ENCODE measurements at places on chromosomes 6 and 20.

GRCh38 chr6:35903679-35904078 lies 17.2 kb downstream of the SRPK1 start:
- no peak for DNase-seq

DNA sequence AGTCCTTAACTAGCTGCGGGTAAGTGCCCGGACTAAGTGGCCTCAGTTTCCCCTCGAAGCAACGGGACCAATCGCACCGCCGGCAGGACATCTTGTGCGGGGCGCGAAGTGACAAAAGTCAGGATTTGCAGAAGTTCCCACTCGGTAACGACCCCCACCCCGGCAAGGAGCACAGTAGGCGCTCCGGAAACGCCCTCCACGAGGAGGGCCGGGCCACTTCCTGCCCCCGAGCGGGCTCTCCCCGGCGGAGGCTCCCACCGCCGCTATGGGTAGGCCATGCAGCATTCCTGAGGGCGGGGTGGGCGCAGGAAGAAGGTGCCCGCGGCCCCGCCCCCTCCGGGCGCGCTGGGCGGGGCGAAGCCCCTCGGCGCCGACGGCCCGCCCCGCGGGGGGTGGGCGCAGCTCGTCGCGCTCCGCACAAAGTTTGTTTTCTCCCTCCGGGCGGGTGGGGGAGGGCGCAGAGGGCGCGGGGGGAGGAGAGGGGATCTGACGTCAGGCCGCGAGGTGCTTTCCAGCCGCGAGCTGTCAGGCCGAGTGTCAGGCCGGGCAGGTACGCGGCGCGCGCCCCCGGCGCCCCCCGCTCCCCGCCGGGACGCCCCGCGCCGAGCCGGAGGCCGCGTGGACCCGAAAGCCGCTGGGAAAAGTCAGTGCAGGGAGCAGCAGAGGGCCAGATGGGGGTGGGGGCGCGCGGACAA lies at the start of gene TGIF2:
Gene TGIF2 (plus strand): TSS at position 495 of the 695 bp plus-strand sequence. CDS start 5,178 bp downstream, outside the sequence.
- peak; percentile 89 for DNase-seq

GRCh38 chr6:106134087-106134770 lies 48.1 kb downstream of the PRDM1 start:
- DNase-seq: no peak

GRCh38 chr6:144006736-144007477 lies 1.2 kb downstream of the PLAGL1 start:
- DNase-seq: no peak

- DNase-seq: no peak
These were observed 410.5 kb downstream of the QKI start for GRCh38 chr6:163825033-163825432.

DNA sequence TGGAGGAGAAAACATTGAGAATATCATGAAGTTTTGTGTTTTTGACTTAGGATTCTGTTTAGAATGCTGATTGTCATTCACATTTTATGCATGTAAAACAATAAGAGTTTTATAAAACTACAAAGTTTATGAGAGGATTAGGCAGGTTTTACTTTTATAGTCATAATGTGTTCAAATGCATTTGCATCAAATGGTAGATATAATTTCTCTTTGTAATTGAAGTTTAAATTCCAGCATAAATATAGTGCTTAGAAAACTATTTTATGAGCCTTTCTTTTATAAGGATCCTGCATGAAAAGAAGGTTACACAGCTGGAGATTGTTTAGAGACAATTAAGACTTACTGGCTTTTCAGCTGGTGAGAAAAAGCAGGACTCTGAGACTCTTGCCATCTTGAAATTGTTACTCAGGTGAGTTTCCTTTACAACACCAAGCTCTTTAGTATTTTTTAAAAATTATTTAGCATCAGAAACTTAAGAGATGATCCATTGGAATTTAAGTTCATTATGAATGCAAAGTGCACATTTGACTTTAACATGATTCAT lies 157.1 kb upstream of the MAN1A1 start:
- no peak for DNase-seq

GRCh38 chr6:157454762-157455714 lies 74.0 kb downstream of the ZDHHC14 start:
- no peak for DNase-seq

DNA sequence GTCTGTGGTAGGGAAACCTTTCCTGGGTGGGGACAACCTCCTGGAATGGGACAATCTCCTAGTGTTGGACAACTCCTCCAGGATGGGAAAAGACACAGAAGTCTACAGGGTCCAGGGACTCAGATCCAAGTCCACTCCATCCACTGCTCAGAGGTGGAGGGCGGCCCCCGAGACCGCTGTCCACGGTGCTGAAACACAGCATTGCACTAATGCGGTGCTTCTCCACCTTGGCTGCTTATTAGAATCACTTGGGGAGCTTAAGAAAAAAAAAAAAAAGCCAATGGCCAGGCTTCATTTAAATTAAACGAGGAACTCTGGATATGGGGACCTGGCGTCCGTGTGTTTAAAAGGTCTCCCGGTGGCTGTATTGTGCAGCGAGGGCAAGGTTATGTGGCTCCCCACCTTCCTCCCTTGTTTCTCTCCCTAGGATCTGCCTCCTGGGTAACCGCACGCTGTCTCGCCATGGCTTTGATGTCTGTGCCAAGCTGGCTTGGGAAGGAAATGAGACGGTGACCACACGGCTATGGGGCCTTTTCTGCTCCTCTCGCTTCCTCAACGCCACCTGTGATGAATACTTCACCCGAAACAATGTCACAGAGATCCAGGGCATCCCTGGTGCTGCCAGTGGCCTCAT lies 12.0 kb downstream of the SLC12A5 start:
- DNase-seq: no peak

- no peak for DNase-seq
These were observed 236.4 kb downstream of the NFATC2 start for GRCh38 chr20:51306081-51306480.

DNA sequence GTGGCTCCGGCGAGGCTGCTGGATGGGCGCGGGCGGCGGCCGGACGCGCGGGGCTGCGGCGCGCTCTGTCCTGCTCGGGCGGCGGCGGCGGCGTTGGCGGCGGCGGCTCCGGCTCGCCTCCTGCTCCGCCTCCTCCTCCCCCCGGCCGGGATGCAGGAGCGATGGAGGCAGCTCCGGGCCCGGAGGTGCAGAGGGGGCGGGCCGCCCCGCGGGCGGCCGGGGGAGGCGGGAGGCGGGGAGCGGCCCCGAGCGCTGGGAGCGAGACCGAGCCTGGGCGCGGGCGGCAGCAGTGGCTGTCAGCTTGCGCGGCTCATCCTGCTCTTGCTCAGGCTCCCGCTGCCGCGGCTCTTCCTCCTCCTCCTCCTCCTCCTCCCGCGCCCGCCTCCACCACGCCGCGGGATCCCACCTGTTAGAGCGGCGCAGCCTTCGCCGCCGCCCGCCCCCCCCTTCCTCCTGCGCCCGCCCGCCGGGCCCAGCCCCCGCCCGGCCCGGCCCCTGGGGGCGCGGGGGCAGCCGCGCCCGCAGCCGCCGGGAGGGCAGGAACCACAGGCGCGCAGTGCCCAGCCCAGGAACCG lies at the start of gene NOL4L:
Gene NOL4L (minus strand): TSS at position 323 of the 575 bp plus-strand sequence. CDS start 443 bp downstream, outside the sequence.
- peak; percentile 42 for DNase-seq

DNA sequence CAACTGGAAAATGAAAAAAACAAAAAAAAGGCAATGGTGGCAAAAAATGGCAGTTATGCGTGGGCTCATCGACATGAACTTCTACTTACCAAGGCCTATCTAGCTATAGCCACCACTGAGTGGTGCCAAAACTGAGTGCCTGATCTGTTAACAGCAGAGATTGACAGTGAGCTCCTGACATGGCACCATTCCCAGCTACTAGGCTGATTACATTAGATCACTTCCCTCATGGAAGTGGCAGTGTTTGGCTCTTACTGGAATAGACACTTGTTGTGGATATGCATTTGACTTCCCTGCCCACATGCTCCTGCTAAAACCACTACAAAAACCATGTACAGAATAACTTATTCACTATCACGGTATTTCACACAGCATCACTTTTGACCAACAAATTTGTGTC lies 216.1 kb upstream of the SGK1 start:
- no peak for DNase-seq

- DNase-seq: no peak
These were observed 125.0 kb downstream of the ZMYND8 start for GRCh38 chr20:47231382-47232039.

DNA sequence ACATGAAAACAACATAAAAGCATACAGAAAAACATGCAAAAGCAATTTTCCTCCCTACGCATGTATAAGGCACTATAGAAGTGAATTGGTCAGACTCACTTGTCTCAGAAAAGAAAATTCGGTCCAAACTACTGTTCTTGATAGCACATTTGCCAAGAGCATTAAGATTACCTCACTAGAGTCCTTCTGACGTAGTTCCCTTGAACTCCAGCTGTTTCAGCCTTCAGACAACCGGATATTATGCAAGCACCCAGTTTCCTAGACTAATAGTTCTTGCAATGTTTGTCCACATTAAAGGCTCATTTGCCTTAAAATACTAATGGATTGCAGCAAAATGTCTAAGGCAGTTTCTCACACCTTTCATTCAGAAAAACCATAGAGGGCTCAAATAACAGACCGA lies 2.5 kb upstream of the CASS4 start:
- no peak for DNase-seq

DNA sequence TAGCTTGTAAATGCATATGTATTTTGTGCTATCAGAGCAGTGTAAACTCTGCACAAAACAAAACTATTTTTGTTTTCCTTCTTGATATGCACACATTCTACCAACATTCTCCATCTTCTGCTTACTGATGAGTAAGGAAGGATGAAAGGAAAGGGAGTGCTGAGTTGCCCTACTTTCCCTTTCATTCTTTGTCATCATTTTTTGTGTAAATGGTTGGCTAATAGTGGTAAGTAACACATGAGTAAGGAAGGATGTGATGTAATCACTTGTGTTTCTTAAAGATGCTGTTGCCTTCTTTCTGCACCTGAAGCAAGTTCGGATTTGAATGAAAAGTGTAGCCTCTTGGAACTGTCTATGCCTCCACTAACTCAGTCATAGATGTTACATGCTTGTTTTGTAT lies 4.6 kb upstream of the REV3L start:
- DNase-seq: no peak

- no peak for DNase-seq
These were observed 491.7 kb downstream of the DHX35 start for GRCh38 chr20:39453890-39454289.

- no peak for DNase-seq
These were observed 25.0 kb upstream of the POPDC3 start for GRCh38 chr6:105204768-105205167.

GRCh38 chr6:33967966-33968724 lies 164.3 kb upstream of the MLN start:
- no peak for DNase-seq

GRCh38 chr6:19929312-19929711 lies 92.1 kb downstream of the ID4 start:
- no peak for DNase-seq

GRCh38 chr6:145327586-145327985 lies 407.7 kb downstream of the EPM2A start:
- DNase-seq: no peak

DNA sequence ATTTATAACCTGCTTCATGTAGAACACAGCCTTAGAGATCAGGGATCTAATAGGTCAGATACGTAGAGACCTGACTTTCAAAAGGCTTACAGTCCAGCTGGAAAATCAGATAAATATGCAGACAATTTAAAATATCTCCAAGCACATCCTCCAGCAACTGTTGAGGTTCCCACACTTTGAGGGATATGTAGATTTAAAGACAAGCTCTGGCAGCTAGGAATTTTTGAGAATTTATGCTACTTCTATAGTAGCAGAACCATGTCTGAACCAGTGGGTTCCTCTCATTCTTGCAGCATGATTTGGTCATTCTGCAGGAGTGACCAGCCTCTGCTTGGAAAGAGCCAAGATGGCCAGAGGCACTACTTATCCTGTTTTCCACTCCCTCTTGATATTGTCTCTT lies 60.5 kb downstream of the CYB5R4 start:
- DNase-seq: no peak

- no peak for DNase-seq
These were observed 149.6 kb downstream of the CDH26 start for GRCh38 chr20:60107621-60108390.

DNA sequence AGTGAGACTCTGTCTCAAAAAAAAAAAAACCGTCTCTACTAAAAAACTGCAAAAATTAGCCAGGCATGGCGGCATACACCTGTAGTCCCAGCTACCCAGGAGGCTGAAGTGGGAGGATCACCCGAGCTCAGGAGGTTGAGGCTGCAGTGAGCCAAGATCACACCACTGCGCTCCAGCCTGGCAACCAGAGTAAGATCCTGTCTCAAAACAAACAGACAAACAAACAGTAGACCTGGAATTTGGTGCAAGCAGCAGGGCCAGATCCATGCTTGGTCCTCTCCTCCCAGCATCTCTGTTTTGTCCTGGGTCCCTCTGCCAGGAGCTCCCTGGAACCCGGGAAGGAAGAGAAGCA lies 11.6 kb downstream of the RIPOR3 start:
- DNase-seq: no peak

GRCh38 chr20:48148916-48149672 lies 363.8 kb upstream of the SULF2 start:
- DNase-seq: no peak

GRCh38 chr6:5958921-5959320 lies 47.8 kb downstream of the NRN1 start:
- no peak for DNase-seq

DNA sequence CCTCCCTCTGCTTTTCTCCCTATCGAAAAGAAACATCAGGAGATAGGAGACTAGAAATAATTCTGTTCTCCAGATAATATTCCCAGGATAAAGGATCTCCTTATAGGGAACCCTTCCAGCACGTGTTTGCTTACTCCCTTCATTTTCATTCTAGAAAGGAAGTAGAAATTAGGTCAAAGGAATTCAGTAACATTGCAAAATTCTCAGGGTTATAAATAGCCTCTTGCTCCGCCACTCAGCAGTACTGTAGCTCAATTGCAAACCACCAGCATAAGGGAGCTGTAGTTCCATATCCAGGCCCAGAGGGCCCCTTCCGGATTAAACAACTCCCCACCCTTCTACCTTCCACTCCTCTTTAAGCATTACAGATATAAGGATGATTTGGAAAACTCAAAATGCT lies 6.2 kb downstream of the ELMO2 start:
- no peak for DNase-seq

- no peak for DNase-seq
These were observed 20.2 kb upstream of the PAQR8 start for GRCh38 chr6:52341561-52342260.

DNA sequence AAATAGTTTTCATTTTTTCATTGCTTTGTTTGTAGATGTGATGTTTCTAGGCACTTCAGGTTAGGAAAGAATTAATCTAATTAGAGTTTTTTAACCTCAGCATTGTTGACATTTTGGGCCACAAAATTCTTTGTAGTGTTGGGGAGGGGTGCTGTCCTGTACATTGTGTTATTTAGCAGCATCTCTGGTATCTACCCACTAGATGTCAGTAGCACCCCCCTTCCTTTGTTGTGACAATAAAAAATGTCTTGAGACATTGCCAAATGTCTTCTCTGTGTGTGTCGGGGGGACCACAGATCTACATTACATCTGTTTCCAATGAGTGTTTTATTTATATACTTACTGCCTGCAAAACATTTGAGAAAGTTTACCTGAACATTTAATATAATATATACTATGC lies 45.6 kb downstream of the EYA4 start:
- DNase-seq: no peak

GRCh38 chr6:35581633-35582032 lies 68.9 kb upstream of the TULP1 start:
- no peak for DNase-seq

GRCh38 chr6:42454428-42454791 lies 2.7 kb upstream of the TRERF1 start:
- no peak for DNase-seq
